ENCODE measurements at places on chromosomes 2 and 18. TPM values are rescaled to one million over a fixed set of nuclear protein-coding genes. Genes with fewer than 3 reads are reported as not detected.

Gene SCN2A
- total RNA-seq, result 0.83 TPM

Gene PLA2R1
- total RNA-seq, result 1.4 TPM

Gene RNPEPL1
- 2.3 TPM for total RNA-seq

Gene MAL
- 0.29 TPM for total RNA-seq

Gene EMILIN1
- total RNA-seq, result 6.0 TPM
